ENCODE measurements at places on chromosomes 5 and 9.

DNA sequence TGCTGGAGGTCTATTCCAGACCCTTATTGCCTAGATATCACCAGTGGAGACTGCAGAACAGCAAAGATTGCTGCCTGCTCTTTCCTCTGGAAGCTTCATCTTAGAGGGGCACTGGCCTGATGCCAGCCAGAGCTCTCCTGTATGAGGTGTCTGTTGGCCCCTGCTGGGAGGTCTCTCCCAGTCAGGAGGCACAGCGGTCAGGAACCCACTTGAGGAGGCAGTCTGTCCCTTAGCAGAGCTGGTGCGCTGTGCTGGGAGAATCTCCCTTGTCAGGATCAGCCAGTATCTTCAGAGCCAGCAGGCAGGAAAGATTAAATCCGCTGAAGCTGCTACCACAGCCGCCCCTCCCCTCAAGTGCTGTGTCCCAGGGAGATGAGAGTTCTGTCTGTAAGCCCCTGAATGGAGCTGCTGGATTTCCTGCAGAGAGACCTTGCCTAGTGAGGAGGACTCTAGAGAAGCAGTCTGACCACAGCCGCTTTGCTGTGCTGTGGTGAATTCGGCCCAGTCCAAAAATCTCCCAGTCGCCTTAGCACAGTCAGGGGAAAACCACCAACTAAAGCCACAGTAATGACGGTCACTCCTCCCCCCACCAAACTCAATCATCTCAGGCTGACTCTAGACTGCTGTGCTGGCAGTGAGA is 124.1 kb downstream of the JAKMIP2 start:
- DNase-seq = no peak

DNA sequence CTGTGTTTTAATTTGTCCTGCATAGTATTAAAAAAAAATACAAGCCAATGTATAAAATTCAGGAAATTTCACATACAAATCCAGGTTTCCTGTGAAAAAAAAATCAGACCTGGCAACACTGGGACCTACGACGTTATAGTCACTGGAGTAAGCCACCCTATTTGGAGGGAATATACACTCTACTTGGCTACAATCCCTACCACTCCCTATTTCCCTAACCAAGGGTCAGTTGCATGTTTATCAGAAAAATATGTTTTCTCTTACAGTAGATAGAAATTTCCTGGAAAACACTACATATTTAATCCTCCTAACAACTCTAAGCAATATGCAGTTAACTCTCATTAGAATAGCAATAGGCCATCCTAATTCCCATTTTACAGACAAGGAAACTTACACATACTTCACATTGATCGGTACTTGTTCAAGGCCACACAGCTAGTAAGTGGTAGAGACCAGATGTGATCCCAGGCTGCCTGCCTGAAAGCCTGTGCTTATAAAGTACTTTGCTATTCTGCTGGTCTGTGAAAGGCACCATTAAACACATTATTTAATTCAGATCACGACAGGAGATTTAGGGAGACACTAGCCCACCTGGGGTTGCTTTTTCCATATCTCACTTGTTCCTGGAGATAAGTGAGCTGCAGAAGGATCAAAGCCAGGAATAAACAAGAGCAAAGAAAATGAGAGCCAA is 70.8 kb downstream of the MFAP3 start:
- DNase-seq = no peak

DNA sequence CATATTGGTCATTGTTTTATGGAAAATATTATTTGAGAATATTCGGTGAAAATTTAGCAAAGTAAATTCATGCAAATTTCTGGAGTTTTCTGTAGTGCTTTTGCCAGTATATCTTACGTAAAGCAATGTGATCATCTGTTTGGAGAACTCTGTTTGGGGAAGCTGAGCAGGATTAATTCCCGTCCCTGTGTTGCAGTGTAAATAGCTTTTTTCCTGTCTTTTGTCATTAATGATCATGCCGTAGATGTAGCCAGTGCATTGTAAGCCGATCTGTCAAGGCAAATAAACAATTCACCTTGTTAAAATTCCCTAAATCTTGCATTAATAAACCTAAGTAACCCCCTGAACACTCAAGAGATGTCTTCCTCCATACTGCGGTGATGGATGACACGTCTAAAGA is 39.2 kb downstream of the PPIC start:
- DNase-seq = no peak

- no peak for DNase-seq
These were observed 70.6 kb downstream of the HMHB1 start for GRCh38 chr5:143882520-143882919.

DNA sequence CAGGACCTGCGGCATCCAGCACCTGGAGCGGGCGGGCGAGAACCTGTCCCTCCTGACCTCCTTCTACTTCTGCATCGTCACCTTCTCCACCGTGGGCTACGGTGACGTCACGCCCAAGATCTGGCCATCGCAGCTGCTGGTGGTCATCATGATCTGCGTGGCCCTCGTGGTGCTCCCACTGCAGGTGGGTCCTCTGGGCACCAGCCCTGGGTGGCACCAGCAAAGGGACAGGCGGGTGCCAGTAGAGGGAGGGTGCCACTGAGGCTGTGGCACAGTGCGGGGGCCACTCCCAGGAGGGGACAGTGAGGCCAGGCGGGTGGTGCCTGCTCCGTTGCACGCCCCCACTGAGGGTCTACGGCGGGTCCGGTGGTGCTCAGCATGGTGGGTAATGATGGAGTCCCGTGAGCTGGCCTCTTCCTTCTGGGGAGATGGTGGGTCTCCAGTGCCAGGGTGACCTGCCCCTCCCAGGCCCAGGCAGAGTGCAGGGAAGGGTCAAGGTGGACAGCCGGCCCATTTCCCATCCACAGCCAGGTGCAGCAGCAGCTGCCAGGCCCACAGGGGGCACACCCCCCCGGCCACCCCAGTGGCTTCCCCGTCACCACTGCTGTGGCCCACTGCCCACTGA is 57.8 kb downstream of the KCNT1 start:
- no peak for DNase-seq

- no peak for DNase-seq
These were observed 1.7 kb downstream of the LCN12 start for GRCh38 chr9:136953771-136954269.

GRCh38 chr5:7871653-7872052 is 2.7 kb downstream of the MTRR start:
- no peak for DNase-seq

DNA sequence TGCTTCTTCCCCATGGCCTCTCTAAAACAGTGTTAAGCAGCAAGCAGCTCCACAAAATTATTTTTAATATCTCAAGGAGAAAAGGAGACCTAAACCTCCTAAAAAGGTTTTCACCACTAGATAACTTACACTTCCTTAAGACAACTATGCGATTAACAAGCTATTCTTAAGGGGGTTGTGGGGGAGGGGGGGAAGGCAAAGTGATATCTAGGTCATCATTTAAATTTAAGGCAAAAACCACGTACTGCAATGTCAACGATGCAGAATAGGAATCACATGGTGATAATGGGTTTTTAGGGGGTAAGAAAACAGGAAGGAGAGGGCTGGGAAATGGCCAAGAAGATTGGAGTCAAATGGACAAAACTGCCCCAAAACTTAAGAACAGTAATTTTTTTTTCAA is 32.6 kb downstream of the CSNK1A1 start:
- DNase-seq = no peak

DNA sequence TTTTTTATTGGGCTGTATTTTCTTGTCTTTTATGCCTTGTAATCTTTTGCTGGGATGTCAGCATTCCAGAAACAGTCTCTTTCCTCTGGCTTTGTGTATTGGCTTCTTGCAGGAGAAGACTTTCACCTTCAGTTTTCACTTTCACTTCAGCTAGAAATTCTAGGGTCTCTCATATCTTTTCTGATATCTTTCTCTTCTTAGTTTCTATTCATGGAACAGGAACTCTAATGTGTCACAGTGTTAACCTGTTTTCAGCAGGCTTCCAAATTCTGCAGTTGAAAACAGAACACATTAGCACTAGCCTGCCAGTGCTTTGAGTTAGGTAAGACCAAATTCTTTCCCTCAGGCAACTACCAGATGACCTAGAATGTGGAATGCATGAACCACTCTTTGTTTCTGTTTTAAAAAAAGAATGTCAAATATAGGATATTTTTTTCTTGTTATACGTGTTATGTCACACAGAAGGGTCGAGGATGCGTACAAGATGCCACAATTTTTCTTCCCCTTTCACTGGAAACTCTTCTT is 164.7 kb downstream of the TUSC1 start:
- no peak for DNase-seq

DNA sequence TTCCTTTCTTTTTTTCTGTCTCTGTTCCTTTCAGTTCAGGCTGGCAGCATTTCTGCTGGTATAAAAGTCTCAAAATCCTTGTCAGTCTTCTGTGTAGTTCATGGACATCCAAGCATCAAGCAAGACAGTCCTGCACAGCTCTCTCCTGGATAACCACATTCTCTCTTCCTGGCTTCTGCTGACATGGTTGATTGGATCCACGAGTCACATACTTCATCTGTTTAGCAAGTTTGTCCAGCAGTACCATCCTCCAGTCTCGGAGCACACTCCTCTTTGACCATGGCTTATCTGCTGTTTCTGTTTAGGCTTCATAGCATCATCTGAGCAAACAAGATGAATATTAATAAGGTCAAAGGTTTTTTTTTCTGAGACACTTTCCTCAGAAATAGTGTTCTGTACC is 220.8 kb downstream of the KDM4C start:
- DNase-seq = no peak

DNA sequence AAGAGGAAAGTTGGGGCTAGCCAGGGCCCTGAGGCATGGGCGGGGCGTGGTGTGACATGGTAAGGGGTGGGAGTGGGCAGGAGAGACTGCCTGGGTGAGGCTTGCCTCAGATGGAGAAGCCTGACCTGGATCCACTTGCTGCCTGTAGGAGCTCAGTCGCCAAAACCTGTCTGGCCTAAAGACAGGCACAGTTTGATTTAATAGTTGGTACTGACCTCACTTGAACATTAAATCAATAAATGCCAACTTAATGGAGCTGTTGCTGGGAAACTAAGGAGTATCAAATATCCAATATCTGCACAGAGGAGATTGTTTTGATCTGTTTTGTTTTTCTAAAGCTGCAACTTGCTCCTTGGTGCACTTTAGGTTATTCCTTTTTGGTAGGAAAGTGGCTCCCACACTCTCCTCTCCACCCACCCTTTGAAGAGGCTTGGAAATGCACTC is 86.4 kb downstream of the RCL1 start:
- no peak for DNase-seq

GRCh38 chr5:37375091-37375490 is 4.0 kb upstream of the WDR70 start:
- no peak for DNase-seq

- no peak for DNase-seq
These were observed 24.4 kb downstream of the CAMK4 start for GRCh38 chr5:111248571-111248970.

- no peak for DNase-seq
These were observed 163.2 kb downstream of the ARRDC3 start for GRCh38 chr5:91219803-91220371.

DNA sequence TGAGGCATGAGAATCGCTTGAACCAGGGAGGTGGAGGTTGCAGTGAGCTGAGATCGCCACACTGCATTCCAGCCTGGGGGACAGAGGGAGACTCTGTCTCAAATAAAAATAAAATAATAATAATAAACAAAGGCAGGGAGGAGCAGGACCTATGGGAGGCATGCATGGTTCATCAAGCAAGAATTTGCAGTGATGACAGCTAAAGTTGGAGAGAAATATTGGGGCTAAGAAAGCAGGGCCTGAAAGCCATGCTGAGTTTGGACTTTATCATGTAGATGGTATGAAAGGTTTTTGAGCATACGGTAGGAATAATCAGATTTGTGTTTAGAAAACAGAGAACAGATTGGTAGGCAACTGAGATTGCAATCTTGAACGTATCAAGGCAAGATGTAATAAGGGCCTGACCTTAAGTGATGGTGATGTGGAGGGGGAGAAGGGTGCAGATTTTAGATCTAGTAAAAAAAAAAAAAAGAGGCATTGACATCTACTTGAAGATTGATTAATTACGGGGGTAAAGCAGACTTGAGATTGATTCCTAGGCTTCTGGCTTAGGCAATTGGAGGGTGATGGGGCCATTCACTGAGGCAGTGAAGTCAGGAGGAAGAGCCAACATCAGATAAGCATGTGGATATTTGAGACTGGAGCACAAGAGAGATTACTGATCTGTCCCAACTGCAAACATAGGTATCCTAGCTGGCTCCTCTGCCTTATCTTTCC is 50.7 kb downstream of the CFAP95 start:
- no peak for DNase-seq

GRCh38 chr5:178555771-178556211 is 34.4 kb downstream of the COL23A1 start:
- DNase-seq = no peak

- no peak for DNase-seq
These were observed 16.4 kb downstream of the ATP6V0E1 start for GRCh38 chr5:172999974-173000373.

DNA sequence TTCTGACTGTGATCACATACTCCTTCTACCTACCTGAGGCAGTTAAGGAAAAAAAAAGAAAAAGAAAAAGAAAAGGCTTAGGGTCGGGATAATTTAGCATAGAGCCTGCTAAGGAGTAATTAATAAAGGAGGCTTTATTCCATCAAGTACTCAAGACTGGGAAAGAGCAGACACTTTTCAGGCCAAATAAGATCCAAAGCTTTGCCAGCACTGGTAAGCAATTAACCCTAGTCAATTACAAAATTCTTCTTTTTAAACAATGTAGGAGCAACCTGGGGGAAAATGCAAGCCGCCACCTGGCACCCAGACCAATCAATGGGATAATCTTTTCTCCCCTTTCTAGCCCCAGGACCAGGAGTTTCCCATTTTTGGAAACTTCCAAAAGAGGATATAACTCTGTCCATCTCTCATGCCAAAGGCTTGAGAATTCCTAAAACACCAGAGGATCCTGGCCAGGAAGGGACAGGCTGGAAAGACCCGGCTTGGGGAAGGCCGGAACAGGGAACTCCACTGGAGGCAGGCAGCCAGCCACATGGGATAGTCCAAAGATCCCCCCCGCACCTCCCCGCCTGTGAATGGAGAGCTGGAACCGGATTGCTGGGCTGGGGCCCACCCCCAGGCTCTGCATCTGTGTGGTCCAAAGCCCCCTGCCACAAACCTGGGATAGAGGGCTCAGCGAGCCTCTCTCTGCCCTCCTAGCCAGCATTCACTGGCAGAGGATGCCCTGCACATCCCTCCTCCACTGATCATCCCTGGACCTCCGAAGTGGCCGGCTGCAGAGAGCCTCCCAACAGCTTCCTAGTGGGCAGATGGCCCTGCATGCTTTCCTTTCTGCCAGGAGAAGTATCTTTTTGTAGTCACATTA is 117.8 kb downstream of the ZNF354C start:
- DNase-seq = no peak

DNA sequence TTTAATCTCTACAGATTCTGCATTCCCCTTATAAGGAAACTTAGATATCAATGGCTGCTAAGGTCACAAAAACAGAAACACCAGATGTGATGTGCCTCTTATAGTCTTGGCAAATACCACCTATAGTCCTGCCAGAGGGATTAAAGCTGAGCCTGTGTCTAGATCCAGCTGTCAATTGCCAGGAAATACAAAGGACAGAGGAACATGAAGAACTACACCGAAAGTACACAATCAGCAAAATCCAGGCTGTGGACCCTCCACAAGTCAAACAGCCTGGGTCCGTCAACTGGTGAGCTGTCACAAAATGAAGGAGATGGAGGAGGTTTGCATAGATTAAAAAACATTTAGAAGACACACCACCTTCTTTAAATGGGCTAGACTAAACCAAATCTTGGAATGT is 85.4 kb downstream of the KLF4 start:
- DNase-seq = no peak

Measured in stimulated activated CD8-positive, alpha-beta memory T cell treated with anti-CD3 and anti-CD28 coated beads, Interleukin-2, amount 100 ng/mL, for 1 hour (primary cell).